Kidney epithelial cell (primary cell): ENCODE measurements at places on chromosomes 4 and X. TPM values are rescaled to one million over a fixed set of nuclear protein-coding genes. Genes with fewer than 3 reads are reported as not detected.
A peak's percentile ranks its signal among the peaks of the same experiment; 100 is the strongest.

Gene ARSJ
- total RNA-seq = 13.0 and 13.8 TPM in 2 replicates

DNA sequence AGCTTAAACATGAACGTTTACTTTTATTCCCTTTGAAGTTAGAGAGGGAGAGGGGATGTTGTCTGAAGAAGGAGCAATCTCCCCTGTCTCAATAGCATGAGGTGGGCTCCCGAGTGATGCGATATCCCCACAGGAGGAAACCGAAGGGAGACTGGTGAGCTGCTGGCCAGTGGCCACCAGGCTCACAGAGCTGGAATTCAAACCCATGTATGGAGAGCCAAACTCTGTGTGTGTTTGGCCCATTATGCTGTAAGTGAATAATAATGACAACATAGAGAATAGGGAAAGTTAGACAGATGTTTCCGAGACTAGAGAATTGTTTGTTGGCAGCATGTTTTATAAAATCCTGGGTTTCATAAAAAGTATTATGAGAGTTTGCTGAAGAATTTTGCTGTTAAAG lies 66.1 kb upstream of the CLNK start:
- DNase-seq = no peak

DNA sequence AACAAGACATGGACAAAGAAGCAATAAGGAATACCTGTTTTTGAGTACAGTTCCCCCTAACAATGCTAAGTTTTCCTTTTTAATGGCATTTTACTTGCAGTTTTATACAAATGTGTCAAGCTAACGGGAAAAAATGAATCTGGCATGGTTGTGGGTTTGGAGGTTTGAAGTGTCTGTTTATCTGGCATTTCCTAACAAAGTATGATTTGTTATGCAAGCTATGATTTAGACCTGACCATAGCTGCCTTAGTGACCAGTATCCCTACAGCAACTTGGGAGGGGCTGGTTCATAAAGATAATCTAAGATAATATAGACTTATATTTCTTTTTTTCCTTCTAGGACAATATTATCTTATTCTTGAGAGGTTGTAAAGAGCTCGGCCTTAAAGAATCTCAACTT lies 60.6 kb downstream of the LIMCH1 start:
- no peak for DNase-seq

DNA sequence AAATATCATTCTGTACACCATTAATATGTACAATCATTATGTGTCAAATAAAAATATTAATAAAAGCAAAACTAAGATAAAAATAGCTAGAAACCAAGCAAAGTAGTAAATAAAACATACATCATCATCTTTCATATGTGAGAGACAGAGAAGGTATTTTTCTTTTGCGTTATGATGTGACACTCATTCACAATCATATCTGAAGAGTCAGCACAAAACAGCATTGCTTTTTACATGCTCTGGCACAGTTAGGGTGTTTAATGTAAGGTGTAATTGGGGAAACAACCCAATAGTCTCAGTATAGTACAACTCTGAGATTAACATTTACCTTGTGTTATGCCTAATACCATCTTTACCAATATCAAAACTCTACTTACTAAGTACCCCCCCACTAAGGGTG lies 376.6 kb downstream of the TMA16 start:
- DNase-seq = no peak

- DNase-seq = no peak
These were observed 41.3 kb downstream of the DOCK11 start for GRCh38 chrX:118536687-118537461.

GRCh38 chr4:74316397-74316796 lies 8.1 kb downstream of the EPGN start:
- DNase-seq = no peak

- DNase-seq = no peak
These were observed 52.6 kb upstream of the SOD3 start for GRCh38 chr4:24742773-24743172.

DNA sequence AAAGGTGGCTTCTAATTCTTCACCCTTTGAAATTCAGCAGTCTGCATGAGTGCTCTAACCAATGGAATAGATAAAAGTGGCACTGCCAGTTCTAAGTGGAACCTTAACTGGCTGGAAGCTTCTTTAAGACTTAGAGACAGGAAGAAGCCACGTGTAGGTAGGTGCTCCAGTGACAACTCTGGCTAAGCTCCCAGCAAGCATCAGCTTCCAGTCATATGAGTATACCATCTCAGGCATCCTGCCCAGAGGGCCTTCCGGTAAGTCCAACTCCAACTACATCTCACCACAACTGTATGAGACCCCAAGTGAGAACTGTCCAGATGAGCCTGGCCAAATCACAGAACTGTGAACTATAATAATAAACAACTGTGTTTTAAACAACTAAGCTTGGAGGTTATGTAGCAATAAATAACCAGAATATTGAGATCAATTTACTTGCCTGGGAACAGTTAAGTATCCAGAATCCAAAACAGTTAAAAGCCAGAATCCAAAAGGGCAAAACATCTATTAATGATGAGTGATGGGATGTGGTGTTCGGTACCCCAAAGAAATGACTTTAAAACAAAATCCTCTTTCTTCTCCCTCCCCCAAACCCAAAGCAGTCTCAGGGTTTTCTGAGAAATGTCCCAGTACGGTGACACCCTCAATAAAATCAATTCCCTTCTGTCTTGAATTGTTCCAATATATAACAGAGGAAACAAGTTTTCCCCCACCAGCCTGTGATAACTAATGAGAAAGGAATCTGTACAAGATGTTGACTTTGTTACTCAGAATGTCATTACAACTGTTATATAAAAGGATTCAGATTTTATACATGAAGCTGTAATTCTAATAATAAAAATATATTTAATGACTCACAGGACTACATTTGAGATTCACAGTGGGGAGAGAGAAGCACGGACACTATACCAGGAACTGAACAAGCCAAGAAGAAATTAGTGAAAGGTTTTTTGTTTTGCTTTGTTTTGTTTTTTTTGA lies 4.2 kb downstream of the TSPAN5 start:
- DNase-seq = no peak

Gene CCDC158
- 0.34 and 0.84 TPM in 2 replicates for total RNA-seq

DNA sequence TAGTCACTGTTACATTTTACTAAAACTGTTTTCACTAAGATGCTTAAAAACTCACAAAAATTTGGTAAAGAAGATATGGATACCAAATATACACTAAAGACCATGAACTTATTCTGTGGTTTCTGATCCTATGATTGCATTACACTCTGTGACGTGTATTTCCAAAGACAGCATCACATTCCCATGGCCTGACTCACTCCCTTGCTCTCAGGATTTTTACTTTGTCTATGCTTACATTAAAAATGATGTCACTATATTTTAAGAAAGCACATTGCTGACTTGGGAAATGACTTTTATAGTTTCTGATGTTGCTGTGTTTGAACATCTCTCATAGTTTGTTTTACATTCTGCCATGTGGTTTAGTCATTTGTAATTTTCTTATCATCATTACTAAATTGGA lies 327.9 kb upstream of the MAGEB18 start:
- peak; percentile 9 for DNase-seq

DNA sequence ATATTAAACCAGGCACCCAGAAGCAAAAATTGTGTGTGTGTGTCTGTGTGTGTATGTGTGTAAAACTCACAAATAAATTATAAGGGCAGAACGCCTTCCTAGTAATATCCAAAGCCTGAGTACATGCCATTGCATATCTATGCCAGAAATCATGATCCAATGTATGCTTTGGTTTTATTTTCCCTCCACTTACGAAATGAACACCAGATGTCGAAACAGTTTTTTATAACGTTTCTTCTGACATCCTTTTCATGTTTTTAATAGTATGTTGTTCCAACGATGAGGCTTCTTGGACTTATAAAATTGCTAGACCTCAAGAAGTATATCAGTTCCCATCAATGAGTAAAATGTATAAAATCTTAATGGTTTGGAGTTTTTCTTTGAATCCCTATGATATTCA lies 55.4 kb downstream of the KCNIP4 start:
- no peak for DNase-seq

Gene ACE2
- 0.14 TPM in 1 of 2 replicates, not detected in the other for total RNA-seq

Gene FRAS1
- 28.4 and 35.8 TPM in 2 replicates for total RNA-seq

DNA sequence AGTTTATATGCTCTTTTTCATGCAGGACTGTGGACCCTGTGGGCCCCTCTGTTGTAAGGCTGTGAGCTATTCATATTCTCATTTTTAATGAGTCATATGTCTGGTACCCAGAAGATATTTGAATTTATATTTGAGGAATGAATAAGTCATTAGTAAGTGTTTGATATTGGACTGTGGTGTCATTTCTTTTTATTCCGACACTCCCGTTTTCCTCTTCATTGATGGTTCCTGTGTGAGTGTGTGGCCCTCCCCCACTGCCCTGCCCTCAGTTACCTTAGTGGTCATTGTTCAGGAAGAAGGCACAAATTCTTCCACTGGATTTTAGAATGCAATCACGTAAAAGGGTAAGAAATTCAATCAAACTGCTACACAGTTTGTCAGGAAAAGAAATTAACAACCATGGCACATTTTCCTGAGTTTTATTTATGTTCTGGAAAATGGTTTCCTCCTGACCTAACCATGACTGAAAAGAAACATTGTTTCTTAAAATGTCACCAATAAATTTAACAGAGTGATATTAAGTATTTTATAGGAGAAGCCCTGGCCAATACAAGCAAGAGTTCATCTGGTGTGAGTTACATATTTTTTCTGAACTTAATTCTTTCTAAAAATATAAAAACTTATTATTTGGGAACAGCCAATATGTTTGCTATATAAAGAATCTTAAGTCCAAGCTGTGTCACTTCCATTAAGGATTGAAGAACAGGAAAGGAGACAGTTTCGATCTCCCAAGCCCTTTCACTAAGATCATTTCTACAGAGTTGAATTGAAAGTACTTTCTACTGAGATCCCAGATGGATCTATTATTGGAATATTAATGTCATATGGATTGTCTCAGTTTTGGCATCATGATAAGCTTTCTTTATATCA lies 370.5 kb upstream of the ANXA10 start:
- no peak for DNase-seq

Gene PCDH10
- 0.62 and 2.0 TPM in 2 replicates for total RNA-seq

DNA sequence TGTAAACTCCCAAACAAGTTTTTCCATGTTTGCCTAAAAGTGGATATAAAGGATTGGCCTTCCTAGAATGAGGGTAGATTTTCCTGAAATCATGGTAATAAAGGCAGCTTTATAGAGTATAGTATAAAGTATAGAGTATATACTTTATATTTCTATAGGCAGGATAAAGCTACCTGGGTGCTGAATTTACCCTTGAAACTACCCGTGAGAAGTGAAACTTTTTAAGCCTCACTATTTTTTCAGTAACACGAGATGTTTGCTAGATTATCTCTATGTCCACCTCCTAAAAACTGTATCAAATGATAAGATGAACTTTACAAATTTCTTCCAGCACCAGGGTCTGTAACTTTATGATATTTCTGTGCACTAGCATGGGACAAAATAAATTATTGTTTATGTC lies 340.0 kb upstream of the GALNTL6 start:
- DNase-seq = no peak

DNA sequence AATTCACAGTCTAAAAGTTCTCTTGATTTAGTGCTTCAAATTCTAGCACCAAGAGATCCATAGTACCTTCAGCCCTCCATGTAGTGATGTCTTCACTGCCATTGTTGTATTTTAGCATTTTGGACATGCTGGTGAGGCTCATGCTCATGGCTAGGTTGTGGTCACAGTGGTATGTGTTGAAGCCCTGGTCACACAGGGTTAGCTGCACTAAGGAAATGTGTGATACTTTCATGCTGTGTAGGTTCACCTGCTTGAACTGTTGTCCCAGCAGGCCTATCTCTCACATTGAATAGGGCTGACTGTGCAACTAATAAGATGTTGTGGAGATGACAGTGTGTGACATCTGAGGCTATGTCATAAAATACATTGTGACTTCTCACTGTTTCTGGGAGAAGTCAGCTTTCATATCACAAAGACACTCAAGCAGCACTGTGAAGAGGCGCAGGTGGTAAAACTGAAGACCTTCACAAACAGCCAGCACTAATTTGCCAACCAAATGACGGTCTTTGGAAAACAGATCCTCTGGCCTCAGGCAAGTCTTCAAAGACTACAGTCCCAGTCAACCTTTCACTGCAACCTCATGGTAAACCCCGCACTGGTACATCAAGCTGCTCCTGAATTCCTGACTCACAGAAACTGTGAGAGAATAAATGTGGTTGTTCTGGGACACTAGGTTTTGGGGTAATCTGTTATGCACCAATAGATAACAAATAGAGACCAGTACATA lies 17.4 kb upstream of the ADH4 start:
- no peak for DNase-seq

Gene BEX5
- 4.2 and 7.2 TPM in 2 replicates for total RNA-seq

DNA sequence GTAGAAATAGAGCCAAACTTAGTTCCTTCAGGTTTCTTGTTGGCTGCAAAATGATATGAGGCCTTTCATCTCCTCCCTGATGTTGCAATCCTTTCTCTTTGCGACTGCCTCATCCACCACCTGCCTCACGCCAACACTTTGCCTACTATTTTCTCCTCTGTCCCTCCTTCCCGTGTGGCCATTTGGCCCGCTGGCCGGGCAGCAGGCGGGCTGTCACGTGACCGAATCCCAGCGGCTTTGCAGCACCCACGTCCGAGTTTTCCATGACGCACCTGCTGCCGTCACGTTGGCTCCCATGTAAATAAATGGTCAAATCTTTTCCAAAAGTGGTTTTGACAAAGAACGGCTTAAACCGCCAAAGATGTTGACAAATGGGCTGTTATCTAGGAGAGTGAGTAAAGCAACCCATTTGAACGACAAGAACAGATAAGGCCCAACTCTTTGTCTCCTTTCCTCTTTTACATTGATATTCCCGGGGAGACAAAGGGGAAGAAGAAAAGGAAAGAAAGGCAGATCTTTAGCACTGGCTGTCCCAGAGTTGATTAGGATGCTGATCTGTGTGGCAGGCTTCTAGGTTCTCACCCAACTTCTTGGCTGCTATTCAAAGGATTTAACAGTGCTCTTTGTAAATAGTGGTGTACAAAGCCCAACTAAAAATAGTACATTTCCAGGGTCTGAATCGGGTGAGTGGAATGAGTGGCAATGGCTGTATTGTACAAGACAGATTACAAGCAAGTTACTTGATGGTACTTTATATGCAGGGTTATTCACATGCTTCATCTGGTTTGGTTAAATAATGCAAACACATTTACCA lies 174.2 kb upstream of the JADE1 start:
- no peak for DNase-seq

Gene PASD1
- not detected in 2 replicates for total RNA-seq

Gene FANCB
- 0.67 and 2.3 TPM in 2 replicates for total RNA-seq

Gene RAB40AL
- 2.7 TPM in 1 of 2 replicates, not detected in the other for total RNA-seq

GRCh38 chr4:15744016-15744545 lies 34.0 kb upstream of the CD38 start:
- DNase-seq = no peak

- no peak for DNase-seq
These were observed 28.1 kb upstream of the LNX1 start for GRCh38 chr4:53619431-53619830.

- no peak for DNase-seq
These were observed 71.4 kb downstream of the RTL5 start for GRCh38 chrX:72060196-72060920.

- no peak for DNase-seq
These were observed 69.6 kb upstream of the C4orf50 start for GRCh38 chr4:6087669-6088341.

Gene RNF150
- total RNA-seq = 3.2 and 5.4 TPM in 2 replicates

Gene RTL9
- total RNA-seq = under 0.01 TPM in 1 of 2 replicates, not detected in the other

Gene TRIM60
- not detected in 2 replicates for total RNA-seq
